Right kidney (tissue), 9 donors: ENCODE measurements at places on chromosomes 11 and 22.

- DNase-seq = no peak
Observed at GRCh38 chr11:61777234-61778090, 14.9 kb downstream of the TMEM258 start.

GRCh38 chr11:1732418-1733008 is 17.9 kb downstream of the IFITM10 start:
- peak; percentile 7 for DNase-seq

GRCh38 chr11:65180877-65181568 is 705 bp upstream of the CAPN1 start:
- DNase-seq = peak; percentile 84

GRCh38 chr11:14583252-14584034 is 60.2 kb upstream of the PDE3B start:
- peak; percentile 30 for DNase-seq

GRCh38 chr22:31170971-31171370 is 11.0 kb downstream of the RNF185 start:
- DNase-seq = no peak

DNA sequence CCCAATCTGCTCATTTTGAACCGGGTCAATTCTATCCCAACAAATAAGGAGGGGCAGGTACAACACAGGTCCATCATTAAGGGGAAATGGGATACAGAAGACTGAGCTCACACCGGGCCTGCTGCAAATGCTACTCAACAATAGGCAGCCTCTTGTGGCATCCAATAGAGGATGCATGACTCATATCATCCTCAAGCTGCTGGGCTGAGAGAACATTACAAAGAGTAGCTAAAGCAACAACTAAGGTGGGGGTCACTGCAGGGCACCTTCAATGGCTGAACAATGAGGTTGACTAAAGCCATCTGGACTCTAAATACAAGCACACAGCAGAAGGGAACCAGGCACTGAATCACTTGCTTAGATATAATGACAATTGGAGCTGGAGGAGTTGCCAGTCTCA is 130.1 kb upstream of the SYN3 start:
- no peak for DNase-seq

GRCh38 chr11:36098087-36098486 is 154.2 kb downstream of the LDLRAD3 start:
- DNase-seq = no peak

GRCh38 chr22:49827271-49827852 is 311 bp downstream of the BRD1 start:
- DNase-seq = no peak

GRCh38 chr11:15714641-15715399 is 600.1 kb downstream of the INSC start:
- no peak for DNase-seq

GRCh38 chr11:64090806-64091516 is 55.2 kb downstream of the FLRT1 start:
- no peak for DNase-seq

DNA sequence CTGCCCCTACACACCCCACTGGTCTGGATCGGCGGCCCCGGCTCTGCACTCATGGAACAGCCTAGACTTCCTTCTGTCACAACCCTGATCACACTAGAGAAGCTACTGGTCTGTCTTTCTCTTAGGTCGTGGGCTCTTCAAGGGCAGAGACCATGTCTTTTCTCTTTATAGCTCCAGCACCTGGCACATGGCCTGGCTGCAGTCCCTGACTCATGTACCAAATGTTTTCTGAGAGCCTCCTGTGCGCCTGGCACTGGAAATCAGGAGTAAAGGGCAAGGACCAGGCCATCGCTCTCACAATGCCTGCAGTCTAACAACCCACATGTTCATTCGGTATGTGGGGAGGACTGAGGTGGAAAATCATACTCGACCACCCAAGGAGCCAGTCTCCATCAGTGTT is 7.5 kb downstream of the ASCC2 start:
- no peak for DNase-seq

- no peak for DNase-seq
Observed at GRCh38 chr11:129701706-129702105, 113.9 kb upstream of the TMEM45B start.

DNA sequence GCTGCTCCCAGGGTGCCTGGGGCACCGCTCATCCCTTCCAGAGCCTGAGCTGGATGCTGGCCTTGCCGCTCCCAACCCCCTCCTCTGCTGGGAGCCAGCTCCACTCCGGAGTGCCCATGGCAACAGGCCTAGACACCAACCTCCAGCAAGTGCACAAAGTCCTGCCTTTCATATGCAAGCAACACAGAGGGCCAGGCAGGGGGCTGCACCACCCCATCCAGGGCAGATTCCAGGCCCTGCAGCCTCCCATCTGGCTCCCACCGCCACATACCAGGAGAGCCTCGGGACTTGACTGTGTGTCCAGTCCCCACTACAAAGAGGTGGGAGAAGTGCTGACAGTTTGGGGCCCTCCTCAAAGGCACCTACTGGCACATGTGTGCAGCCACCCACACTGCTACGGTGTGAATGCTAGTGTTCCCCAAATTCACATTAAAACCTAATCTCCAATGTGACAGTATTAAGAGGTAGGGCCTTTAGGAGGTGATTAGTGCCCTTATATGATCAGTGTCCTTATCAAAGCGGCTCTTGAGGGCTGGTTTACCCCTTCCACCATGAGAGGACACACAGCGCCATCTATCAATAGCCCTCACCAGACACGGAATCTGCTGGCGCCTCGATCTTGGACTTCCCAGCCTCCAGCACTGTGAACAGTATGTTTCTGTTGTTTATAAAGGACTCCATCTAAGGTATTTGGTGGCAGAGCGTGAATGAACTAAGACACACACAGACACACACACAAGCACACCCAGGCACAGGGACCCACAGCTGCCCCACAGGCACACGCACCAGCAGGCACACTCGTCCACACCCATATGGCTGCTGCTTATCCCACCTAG is 16.2 kb downstream of the ARVCF start:
- no peak for DNase-seq

GRCh38 chr11:69828971-69829344 is 9.7 kb upstream of the FGF3 start:
- DNase-seq = no peak

GRCh38 chr22:20063271-20064139 is 16.5 kb upstream of the DGCR8 start:
- no peak for DNase-seq

DNA sequence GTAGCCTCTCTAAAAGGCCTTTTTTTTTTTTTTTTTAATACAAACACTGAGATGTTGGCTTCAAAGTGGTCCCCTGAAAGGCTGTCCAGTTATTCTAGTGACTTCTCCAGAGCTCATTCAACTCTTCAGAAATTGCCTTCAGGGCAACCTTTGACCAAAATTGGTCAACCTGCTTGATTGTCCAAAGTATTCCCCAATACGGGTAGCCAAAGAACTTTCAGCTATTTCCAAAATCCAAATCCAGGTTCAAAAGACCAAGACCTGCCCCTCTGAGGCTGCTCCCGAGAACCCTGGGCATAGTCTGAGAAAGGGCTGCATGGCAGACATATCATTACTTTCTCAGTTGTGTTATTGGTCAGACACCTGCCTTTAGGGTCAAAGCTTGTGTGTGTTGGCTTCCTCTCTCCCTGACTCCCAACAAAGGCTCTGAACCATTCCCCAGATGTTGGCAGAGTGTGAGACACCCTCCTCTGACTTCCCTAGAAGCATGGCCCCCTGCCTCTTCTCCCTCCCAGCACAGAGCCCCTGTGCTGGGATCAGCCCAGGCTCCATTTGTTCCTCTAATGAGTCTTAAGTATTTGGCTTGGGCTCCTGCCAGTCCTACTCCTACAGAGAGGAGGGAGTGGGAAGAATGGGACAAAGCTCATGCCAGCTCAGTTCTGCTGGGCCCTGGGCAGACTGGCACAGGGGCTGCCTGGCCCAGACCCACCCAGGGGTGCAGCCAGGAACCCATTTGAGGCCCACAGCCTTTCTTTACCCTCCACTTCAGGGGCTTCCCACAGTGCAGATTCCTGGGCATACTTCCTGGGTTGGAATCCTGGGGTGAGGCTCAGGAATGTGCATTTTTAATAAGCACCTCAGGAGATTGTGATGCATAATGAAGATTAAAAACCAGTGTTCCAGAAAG is 30.3 kb downstream of the TNKS1BP1 start:
- peak; percentile 40 for DNase-seq

GRCh38 chr11:58575377-58576020 is at the start of gene LPXN:
TSS of gene LPXN (minus strand) at chr11:58575856. CDS start at chr11:58575772, 84 bp downstream.
- DNase-seq = no peak

DNA sequence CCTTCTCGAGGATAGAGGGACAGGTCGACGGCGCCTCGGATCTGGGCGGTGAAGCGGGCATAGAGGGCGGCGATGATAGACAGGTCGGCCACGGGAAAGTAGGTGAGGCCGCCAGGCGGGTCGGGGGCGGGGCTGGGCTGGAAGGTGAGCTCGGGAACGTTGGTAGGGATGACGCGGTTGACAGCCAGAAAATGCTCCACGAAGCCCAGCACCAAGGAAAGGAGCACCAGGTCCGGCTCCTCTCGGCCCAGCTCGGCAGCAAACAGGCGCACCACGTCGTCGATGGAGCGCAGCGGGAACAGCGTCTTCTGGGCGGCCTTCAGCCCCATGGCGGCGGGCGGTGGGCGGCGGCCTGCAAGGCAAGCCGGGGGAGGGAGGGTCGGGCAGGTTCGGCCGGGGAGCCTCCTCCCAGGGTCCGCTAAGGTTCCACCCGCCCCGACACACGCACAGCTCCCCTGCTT is 540 bp downstream of the MEN1 start:
- DNase-seq = peak; percentile 61

DNA sequence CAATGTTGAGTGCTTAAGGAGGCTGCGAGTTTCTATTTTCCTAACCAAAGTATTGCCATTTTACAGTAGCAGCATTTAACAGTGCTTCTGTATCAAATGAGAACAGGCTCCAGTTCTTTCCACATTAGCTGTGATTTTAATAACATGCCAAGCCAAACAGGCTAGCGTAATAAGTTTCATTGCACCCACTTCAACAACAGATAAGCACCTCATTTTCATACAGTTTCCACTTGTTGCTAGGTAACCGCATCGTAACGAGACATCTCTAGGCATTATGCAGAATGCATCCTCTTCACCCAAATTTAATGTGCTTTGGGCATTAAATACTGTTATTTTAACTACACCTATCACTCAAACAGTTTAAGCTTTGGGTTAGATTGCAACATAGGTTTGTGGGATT is 79.0 kb downstream of the CADM1 start:
- DNase-seq = no peak

DNA sequence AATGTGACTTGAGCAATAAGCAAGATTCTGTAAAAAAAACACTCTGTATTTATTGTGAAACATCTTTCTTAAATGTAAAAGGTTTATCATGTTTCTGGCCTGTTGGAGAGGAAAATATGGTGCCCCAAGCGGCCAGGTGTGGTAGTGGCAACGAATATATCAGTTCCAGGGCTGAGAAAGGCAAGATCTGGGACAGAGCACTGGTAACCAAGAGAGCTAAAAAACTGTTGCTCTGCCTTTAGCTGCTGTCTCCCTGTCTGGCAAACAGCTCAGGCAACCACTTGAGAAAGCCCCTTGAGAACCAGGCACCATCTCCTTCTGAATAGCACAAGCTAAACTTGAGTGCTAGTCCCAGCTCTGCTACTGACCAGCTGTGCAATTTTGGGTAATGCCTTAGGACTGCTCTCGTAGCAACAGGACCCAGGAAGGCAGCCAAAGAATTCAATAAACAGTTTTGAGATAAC is 129.9 kb downstream of the KCNC1 start:
- DNase-seq = no peak

DNA sequence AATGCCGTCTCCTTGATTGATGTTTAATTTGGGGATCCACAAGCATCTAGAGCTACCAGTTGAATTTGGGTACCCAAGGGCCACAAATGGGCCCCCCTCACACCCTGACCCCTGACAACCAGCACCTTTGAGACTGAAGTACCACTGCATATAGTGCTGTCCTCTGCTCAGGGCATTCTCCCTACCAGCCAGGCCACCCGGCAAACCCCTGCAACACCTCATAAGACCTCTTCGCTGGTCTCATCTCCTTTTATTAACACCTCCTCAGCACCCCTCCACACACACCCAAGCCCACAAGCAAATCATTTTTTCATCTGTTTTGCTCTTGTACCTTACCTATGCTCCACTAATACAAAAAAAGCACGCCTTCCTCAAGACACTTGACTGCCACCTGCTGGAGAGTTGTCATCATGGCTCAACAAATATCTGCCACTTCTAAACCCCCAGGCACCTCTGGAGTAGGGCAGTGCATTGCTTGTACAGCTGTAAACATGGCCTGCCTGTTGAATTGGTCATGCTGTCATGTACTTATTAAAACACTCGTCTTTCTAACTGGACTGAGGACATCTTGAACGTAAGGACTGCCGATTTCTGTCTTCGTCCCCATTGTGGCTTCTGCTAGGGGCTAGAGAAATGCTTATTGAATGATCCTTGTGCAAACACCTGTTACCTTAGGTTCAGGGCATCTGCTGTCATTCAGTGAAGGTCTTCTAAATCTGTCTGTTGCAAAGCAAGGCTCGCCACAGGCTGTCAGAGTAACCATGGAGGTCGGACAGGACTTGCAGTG is 66.5 kb downstream of the BMAL1 start:
- peak; percentile 55 for DNase-seq

DNA sequence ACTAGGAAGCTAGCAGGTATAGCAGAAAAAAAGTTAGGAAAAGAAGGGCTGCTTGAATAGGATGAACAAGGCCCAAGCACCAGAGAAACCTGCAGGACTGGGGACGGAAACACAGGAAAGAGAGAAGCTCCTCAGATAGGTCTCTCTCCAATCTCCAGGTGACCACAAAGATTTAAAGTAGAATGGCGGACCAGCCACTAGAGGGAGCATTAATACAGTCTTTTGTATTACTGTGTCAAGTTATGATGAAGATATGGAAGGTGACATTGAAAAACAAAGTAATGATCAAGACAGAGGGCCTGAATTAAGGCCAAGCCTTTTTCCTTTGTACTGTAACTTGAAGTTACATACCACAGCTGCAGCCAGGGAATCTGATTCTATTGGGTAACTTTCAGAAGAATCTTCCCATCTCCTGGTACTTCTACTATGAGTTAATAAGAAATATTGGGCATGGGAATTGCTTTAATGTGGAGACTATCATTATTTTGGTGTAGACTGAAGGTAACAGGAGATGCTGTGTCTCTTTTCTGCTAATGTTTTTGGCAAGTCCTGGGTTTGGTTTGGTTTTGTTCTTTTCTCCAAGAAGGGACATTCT is 33.8 kb downstream of the OR2AG2 start:
- peak; percentile 7 for DNase-seq

DNA sequence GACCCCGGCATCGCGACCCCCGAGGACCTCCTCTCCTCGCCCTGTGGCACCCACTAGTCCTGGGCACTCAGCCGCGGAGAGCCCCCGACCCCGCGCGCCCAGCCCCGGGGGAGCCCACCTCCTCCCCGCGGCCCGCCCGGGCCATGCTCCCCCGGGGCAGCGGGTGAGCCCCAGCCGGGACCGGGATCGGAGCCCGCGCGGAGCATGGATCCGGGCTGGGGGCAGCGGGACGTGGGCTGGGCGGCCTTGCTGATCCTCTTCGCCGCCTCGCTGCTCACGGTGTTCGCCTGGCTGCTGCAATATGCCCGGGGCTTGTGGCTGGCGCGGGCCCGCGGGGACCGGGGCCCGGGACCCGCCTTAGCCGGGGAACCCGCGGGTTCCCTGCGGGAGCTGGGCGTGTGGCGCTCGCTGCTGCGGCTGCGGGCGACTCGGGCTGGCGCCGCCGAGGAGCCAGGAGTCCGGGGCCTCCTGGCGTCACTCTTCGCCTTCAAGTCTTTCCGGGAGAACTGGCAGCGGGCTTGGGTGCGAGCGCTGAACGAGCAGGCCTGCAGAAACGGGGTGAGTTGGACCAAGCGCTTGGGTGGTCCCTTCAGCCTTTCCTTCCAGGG is 498 bp downstream of the C2CD2L start:
- peak; percentile 69 for DNase-seq
